ENCODE measurements at places on chromosomes 6 and 20.
A peak's percentile ranks its signal among the peaks of the same experiment; 100 is the strongest.

- DNase-seq: no peak
These were observed 89.9 kb downstream of the CARMIL1 start for GRCh38 chr6:25369036-25369432.

DNA sequence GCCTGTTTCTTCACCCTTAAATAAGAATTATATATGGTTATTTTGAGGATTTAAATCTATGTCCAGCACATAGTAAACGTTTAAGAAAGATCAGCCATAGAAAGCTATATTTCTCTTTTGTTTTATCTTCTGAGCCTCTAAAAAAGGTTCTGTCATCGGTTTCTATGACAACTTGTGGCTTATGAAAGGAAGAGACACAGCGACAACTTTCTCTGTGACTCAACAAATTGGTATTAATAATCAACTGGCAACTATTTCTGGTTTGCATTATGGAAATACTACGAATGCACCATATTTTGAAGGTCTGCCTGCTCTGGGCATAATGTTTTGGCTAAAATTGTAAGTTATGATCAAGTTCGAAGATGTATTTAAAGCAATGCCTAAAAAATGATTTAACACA is 751.0 kb downstream of the CD109 start:
- DNase-seq: no peak

DNA sequence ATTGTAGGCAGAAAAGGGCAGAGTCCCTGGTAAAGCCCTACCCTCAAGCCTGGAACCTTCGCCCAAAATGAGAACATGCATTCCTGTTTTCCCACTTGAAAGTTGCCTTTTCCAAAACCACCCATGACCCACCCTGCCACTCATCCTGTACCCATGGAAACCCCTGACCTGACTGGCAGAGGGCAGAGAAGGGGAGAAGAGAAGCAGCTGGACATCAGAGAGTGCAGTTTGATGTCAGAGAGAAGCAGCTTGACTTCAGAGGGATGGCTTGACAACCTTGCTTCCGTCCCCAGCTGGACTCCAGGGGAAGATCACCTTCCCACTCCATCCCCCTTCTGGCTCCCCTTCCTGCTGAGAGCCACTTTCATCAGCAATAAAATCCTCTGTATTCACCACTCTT is 123.6 kb upstream of the SHLD1 start:
- no peak for DNase-seq

DNA sequence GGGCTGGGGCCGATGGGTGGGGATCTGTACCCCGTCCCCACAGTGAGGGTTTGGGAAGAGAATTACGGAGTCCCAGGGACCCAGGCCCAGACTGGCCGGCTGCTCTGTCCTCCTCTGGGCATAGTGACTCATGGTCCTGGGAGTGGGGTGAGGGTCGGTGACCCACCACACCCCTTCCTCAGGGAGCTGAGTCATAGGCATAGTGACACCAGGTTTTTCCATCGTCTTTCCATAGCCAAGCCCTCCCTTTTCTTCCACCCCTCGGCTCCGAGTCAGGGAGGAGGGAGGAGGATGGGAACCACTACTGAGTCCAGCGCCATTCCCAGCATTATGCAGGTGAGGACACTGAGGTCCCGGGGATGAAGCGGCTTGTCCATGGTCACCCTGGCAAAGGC is 8.9 kb downstream of the CYP21A2 start:
- no peak for DNase-seq

- DNase-seq: no peak
These were observed 352.1 kb upstream of the SOX4 start for GRCh38 chr6:21241231-21242130.

GRCh38 chr20:64156886-64157875 is 7.1 kb upstream of the MYT1 start:
- DNase-seq: no peak

GRCh38 chr6:56393615-56394612 is 146.5 kb upstream of the COL21A1 start:
- no peak for DNase-seq

DNA sequence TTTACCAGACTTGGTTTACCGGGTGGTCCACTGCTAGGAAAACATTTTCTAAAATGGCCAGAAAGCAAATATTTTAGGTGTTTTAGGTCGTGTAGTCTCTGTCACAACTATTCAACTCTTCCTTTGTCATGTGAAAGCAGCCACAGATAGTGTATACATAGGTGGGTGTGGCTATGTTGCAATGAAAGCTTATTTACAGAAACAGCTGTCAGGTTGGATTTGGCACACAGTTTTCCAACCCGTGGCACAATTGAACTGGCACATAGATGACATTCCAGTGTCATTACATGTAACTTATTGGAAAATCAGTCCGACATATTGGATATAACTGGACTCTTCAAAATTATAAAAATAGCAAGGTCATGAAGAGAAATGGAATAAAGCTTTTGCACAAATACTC is 68.9 kb upstream of the KCNQ5 start:
- peak; percentile 49 for DNase-seq

- DNase-seq: no peak
These were observed 25.9 kb upstream of the TGM2 start for GRCh38 chr20:38190936-38191371.

GRCh38 chr6:145047891-145048290 is 687.4 kb downstream of the EPM2A start:
- no peak for DNase-seq

GRCh38 chr6:54990001-54990400 is 143.4 kb downstream of the FAM83B start:
- no peak for DNase-seq

DNA sequence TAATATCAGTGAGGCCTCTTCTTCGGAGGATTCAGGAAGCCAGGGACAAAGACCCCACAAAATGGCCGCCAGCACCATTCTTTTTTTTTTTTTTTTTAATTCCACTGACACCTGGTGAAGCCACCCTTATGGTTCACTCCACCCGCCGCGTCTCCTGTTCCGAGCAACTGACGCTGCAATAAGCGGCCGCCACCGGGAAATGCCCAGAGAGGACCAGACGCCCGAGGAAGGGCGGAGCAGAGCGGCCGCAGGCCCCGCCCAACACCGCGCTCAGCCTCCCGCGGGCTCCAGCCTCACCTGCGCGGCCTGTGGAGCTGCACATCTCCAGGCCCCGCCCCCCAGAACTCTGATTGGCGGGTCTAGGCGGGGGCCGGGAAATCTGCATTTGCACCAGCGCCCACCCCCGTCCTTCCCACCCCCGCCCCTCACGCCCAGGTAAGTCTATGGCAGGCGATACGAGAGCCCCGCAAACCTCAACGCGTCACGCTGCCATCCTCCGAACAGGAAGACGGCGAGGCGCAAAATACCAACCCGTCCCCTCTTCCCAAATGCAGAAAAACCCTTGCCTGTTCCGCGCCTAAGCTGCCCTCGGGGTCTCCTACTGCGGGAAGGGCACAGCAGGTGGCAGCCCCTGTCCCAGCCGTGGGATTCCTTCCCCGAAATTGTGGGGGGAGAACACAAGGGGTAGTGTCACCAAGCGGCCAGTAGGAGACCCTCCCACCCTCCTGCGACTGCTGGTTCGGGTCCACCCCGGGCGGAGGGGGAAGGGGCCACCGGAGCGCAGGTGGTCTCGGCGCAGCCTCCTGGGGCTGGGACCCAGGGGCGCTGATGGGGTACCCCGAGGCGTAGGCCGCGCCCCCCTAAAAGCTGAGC is 960 bp downstream of the ATP9A start:
- DNase-seq: peak; percentile 77

DNA sequence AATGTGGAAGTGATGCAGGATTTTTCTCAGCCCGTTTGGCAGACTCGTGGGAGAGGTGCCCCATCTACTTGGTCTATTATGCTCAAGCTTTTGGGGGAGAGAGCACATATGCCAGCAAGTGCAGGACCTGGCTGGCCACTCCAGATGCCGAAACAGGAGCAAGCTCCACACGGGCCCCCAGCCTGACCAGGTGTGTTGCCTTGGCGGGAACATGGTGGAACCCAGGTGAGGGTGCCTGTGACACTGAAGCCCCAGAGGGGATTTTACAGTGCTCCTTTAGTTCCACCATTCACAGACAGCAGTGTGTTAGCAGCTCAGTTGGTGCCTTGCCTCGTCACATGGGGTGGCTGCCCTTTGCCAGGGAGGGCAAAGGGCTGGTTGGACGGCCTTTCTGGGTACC is 798.9 kb downstream of the EYS start:
- no peak for DNase-seq

DNA sequence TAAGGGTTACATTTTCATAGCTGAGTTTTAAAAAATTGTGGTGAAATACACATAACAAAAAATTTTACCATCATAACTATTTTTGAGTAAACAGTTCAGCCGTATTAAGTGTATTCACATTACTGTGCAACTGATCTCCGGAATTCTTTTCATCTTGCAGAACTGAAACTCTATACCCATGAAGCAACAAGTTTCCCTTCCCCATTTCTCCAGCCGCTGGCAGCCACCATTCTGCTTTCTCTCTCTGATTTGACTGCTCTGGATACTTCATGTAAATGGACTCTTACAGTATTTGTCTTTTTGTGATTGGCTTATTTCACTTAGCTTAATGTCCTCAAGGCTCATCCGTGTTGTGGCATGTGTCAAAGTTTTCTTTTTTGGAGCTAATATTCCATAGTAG is 341.6 kb downstream of the QKI start:
- no peak for DNase-seq

- DNase-seq: no peak
These were observed 80.2 kb upstream of the SLC2A12 start for GRCh38 chr6:134132494-134133141.
